ENCODE measurements at places on chromosomes 5 and 9.

DNA sequence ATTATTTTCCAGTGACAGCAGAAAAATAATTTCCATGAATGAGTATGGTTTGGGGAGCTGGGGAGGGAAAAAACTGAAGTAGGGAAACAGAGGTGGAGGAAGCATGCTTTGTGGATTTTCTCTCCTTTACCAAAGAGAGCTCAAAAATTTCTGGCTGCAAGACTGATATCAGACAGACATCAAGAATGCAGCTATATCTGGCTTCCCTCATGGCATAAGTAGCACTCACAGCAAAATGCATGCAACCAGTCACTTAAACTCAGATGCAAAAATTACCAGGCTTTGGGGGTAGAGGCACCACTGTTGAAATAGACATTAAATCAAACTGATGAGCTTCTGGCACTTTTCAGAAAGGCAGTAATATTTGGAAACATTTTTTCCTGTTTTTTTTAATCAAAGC is 196.9 kb downstream of the TSSK1B start:
- no peak for DNase-seq

GRCh38 chr5:43268188-43268820 is 44.9 kb downstream of the HMGCS1 start:
- DNase-seq, result no peak

DNA sequence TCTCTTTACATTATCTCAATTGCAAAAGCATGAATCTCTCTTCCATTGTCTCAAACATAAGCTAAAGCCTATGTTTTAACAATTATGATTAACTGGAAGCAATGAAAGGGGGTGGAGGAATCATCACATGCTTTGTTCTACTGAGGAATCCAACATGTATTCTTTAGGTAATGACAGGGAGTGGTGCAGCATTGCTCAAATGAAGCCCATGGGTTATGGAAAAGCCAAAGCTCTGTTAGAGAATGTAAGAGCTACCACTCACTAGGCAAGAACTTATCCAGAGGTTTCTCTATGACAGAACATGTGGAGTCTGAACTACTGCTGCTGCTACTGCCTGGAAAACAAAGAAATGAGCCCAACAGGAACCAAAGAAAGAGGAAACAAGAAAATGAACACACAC is 28.7 kb downstream of the KIF3A start:
- DNase-seq, result no peak

GRCh38 chr5:133230823-133231578 is 179.2 kb downstream of the HSPA4 start:
- DNase-seq, result no peak

- no peak for DNase-seq
These were observed 1584.3 kb upstream of the NUDT12 start for GRCh38 chr5:105146867-105147266.

DNA sequence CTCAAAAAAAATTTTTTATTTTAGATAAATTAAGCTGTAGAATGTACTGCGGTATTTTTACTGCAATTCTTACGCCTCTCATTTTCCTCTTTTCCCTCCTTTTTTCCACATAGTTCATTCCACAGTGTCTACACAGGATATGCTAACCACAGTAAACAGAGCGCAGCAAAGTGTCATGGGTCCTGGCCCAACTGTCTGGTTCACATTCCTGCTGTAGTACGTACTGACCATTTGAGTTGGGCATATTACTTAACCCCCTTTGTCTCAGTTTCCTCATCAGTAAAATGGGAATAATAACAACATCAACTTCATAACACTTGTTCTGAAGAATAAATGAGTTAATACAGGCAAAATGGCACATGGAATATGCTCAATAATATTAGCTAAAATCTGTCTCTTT is 41.6 kb downstream of the SLC44A1 start:
- no peak for DNase-seq

GRCh38 chr9:672851-673250 is 168.6 kb upstream of the DMRT1 start:
- no peak for DNase-seq

DNA sequence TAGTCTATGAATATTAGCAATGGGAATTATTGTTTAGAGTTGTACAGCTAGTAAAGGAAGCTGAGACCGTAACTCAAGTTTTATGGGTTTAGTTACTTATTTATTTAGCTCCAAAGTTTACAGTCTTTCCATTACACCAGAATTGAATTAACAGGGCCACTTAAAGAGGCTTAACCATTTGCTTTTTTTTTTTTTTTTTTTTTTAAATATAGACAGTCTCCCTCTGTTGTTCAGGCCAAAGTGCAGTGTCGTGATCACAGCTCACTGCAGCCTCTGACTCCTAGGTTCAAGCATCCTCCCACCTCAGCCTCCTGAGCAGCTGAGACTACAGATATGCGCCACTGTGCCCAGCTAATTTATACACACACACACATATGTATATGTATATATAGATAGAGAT is 1.4 kb upstream of the TTC1 start:
- DNase-seq, result no peak

- no peak for DNase-seq
These were observed 67.0 kb downstream of the CAST start for GRCh38 chr5:96729156-96729555.

Data from NCI-H187 treated with DMSO at 0.1 percent for 48 hours (cell line).